ENCODE measurements at places on chromosomes 4 and X. TPM values are rescaled to one million over a fixed set of nuclear protein-coding genes. Genes with fewer than 3 reads are reported as not detected.

The PALLD gene
- total RNA-seq, result 81.6 TPM

The RAB40A gene
- total RNA-seq, result 0.67 TPM

The SHOX gene
- not detected for total RNA-seq

The FRAS1 gene
- total RNA-seq, result 4.3 TPM

The TRMT44 gene
- 33.0 TPM for total RNA-seq

The CCDC120 gene
- 10.5 TPM for total RNA-seq

The SCML2 gene
- 0.31 TPM for total RNA-seq

The BEX2 gene
- total RNA-seq, result 13.7 TPM

The SHROOM4 gene
- total RNA-seq, result 40.5 TPM

Data from upper lobe of left lung (tissue), 6 donors.